ENCODE measurements at places on chromosomes 3 and 15. TPM values are rescaled to one million over a fixed set of nuclear protein-coding genes. Genes with fewer than 3 reads are reported as not detected.

Gene EXOSC7
- 66.3 TPM for total RNA-seq

Gene PARP9
- total RNA-seq: 12.0 TPM

Gene SLC12A8
- 8.4 TPM for total RNA-seq

Gene DHX36
- total RNA-seq: 15.2 TPM

Gene KY
- total RNA-seq: 1.9 TPM

Gene RBM15B
- 17.6 TPM for total RNA-seq

Gene UBA7
- 32.1 TPM for total RNA-seq

Gene SH2D7
- not detected for total RNA-seq

Gene GOLGA8K
- total RNA-seq: 0.23 TPM

Gene C15orf62
- total RNA-seq: not detected

Gene OCA2
- total RNA-seq: not detected

Gene CCDC39
- not detected for total RNA-seq

Data from smooth muscle cell of the coronary artery (primary cell).